ACHN (cell line): ENCODE measurements at places on chromosomes 11 and 22.

DNA sequence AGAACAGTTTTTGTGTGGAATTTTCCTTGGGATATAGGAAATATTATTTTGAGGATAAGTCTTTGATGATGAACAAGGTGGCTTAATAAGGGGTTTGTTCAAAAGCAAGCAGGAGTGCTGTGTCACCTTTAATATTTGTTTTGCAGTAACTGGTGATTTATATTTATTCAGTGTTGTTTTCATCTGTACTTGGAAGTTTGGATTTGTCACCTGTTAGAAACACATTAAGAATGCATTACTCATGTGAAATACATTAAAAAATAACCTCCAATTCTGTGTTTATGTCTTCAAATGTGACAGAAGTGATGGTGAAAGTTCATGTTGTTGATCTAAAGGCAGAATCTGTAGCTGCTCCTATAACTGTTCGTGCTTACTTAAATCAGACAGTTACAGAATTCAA lies 70.5 kb downstream of the DKK3 start:
- DNase-seq, result no peak

GRCh38 chr11:110329445-110329844 lies 33.0 kb upstream of the RDX start:
- no peak for DNase-seq

GRCh38 chr11:44725016-44725685 lies 1.6 kb upstream of the TSPAN18 start:
- DNase-seq, result no peak

- no peak for DNase-seq
These were observed 43.3 kb downstream of the MYEOV start for GRCh38 chr11:69337211-69337721.

DNA sequence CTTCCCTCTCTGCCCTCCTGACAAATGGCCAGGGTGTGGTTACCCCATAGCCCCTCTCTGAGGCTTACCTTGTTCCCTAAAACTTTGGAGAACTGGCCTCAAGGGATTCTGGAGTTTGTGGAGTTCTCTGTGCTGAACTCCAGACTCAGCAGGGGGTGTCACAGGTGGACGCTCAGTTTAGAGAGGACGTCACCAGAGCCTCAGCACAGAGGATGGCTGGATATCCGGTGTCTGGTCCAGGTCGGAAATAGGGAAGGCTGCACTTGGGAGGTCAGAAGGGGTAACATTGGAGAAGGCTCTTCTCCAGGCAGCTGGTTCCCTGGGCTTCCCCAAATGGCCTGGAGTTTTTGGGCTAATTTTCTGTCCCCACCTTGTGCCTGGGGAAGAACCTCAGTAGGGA lies 64.2 kb downstream of the ADAMTS15 start:
- no peak for DNase-seq

GRCh38 chr11:83662494-83662893 lies 376.3 kb upstream of the CCDC90B start:
- no peak for DNase-seq

- DNase-seq, result no peak
These were observed 126.8 kb upstream of the RAG2 start for GRCh38 chr11:36724742-36725385.

DNA sequence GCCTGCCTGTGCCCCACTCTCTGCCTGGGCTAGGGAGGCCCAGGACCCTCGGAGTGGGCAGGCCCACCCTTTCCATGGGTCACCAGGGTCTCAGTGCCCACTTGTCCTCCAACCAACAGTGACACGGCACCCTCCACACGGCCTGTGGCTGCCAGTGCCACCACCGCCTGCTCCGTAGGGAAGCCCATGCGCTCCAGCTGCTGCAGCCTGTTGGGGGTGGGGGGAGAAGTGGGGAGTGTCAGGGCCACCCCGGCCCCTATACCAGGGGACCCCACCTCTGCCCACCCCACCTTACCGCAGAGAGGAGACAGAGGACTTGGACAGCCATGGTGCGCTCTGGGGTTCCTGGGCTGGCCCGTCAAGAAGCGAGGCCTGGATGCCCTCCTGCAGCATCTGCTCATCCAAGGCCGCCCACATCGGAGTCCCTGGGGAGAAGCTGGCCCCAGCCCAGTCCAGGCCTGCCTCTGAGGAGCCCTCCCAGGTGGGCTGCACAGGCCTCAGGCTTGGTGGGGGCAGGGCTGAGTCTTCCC lies 7.7 kb downstream of the RHBDD3 start:
- no peak for DNase-seq

GRCh38 chr11:17475666-17476316 lies 854 bp downstream of the ABCC8 start:
- no peak for DNase-seq

GRCh38 chr11:75841739-75842138 lies 26.7 kb downstream of the UVRAG start:
- no peak for DNase-seq

DNA sequence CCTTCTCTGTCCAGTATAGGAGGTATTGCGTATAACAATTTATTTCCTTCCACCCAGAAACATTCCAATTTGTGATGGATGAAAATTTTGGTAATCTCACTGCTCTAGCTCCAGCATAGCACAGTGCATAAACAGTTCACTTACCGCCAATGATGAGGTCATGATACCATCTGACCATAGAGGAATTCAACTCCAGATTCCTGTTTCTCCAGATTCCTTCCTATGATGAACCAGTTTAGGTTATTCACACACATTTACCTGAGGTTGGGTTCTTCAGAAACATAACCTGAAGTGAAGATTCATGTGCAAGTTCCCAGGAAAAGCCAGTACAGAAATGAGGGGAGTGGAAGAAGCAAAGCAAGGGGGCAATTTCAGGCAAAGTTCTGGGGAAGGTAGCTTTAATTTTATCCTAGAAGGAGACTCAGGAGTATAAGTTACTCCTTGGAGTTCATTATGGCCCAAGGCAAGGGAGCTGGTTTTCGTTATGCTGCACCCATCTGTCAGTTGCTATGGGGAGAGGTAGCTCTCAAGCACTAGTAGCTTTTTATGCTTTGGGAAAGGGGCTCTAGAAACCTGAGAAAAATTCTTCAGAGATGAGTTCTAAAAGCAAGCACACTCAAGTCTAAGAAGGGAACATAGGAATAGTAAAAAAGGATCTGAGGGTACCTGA lies 121.6 kb downstream of the CASP12 start:
- DNase-seq, result no peak

DNA sequence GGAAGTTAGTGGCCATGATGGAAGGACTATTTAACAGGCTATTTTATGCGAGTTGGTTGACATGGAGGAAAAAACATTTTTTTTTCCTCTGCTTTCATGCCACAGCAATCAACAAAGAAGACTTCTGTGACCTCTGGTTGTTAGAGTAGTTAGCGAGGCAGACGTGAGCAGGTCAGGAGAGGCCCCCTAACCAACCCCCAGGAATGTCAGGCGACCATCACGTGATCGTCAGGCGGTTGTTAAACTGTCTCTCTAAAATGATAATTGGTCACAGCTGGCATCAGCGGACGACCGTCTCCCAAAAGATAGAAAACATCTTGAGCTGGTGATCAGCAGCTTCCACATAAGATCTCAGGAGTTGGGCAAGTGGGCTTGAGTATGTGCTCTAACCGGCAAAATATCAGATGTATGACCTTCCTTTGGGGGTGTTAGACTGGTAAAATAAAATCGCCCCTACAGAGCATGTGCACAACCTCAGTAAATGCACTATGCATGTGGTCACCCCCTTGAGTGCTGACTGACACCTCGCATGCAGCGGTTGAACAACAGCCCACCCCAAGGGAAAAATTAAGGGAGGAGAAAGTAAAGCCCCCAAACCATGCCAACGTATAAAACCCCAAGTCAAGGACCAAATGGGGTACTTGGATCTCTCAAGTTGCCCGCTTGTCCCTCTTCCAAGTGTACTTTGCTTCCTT lies 20.9 kb upstream of the NARS2 start:
- no peak for DNase-seq

DNA sequence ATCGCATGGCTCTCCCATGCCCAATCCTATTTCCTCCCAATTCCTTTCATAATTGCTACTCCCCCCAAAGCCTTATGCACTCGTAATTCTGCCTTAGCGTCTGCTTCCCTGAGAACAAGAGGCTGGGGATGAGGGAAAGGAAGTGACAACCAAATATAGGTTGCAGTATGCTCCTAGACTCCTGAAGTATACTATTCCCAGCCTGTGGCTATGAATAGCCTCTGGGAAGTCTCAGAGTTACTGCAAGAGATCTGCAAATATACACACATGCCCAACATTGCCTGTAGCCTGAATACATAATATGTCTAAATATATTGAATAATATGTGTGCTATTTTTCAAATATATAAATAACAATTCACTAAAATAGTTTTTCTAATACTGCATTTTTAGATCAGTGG lies 96.1 kb upstream of the CD44 start:
- DNase-seq, result no peak

DNA sequence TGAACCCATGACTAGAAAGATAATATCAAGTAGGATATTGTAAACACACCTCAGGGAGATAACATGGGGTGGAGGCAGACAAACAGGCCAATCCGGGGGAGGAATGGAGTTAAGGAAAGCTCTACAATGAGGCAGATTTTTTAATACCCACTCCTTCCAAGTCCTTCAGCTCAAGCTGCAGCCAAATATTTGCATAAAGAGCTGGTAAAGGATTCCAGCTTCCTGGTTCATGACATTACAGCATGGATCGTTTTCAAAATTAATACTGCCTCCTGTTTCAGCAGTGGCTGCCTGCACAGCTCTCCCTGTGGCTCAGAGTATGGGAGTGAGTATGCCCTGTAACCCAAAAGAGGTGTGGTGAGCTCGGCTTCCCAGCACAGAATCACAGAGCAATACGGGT lies 5.1 kb downstream of the POU2AF3 start:
- no peak for DNase-seq

DNA sequence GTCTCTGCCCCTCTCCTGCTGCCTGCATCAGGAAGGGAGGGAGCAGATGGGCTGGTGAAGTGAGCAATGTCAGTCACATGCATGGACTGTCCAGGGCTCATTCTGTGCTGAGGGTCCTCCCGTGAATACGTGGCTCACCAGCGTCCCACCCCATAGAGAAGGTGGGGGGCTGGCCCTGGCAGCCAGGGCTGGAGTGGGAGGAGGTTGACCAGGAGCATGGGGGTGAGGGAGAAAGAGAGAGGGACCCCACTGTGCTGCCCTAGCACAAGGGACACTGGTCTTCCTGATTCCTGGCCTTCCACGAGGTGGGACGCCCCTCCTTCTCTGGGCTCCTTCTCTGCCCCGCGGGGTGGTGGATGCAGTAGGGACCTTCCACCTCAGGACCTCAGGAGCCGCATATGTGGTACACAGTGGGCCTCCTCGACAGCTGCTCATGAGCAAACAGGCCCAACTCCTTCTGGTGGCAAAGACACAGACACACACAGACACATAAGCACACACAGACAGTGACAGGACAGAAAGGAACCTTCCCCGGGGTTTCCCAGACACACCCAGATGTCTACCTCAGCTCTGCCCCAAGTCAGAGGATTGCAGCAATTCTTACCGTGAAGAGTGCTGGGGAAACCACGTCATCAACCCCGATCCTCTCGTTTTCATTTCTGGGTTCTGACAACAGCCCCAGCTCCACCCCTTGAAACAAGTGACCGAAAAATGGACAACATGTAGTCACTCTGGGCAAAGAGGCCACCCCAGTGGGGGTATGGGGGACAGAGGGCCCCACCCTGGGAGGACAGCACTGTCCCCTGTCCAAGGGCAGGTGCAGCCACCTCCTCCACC lies 3.6 kb upstream of the APOBEC3A start:
- DNase-seq, result no peak

DNA sequence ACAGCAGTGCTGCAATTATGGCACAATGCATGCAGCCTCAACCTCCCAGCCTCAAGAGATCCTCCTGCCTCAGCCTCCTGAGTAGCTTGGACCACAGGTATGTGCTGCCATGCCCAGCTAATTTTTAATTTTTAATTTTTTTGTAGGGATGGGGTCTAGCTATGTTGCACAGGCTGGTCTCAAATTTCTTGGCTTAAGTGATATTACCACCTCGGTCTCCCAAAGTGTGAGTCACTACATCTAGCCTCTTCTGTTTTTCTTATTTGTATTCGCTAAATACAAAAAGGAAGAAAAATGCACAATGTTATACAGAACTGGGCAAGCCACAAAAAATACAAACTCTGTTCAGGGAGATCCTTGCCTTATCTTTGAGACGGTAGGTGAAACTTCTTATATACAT lies 62.1 kb downstream of the DDI1 start:
- no peak for DNase-seq

- no peak for DNase-seq
These were observed 84.3 kb downstream of the PANX1 start for GRCh38 chr11:94212898-94213297.

DNA sequence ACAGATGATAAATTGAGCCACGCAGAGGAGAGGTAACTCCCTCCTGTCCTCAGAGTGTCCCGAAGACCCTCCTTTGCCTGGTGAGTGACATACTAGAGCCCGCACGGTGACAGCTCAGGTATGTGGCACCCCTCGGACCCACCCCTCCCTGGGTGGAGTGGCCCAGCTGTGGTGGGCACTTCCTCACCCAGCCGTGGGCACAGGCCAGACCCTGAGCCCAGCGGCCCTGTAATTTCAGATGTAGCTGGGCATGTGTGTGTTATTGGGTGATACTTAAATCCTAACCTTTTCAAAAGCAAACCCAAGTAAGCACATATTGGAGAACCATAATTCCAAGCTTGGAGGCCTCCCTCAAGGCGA lies 93.2 kb downstream of the WNT7B start:
- no peak for DNase-seq

- DNase-seq, result peak; percentile 39
These were observed 134.3 kb downstream of the SNX19 start for GRCh38 chr11:130781931-130782330.

- DNase-seq, result no peak
These were observed 30.4 kb upstream of the CRTAM start for GRCh38 chr11:122807731-122808477.

DNA sequence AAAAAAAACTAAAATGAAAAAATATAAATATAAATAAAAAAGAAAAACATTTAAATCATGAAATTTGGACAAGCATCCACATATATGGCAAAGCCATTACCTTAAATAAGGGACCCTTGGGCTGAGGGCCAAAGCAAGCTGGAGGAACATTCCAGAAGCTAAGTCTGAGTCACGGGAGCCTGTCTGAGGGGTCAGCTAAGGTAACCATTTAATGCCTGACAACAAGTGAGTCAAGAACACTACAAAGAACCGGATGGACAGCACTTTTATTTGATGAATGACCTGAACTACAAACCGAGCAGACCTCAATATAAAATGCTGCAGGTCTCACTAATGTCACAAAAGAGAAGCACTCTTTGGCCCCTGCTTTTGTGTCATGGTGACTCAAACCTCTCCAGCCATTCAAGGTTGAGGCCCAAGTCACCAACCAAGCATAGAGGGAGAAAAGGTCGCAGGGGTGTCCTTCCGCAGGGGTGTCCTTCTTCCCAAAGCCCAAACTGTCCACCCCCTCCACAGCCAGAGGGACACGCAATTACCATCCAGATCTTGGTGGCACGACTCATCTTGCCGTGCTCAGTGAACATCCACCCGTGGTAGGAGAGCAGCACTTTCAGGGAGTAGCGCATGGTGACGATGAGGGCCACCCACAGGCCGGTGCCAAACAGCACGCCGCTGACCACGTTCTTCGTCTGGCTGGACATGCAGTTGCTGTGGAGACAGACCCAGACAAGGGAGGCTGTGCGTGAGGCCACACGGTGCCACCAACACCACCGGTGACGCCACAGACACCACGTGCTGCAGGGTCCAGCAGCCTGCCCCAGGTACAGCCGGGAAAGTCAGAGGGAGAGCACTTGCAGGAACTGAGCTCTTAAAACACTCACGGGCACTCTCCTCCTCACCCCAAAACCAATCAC lies 34.5 kb downstream of the CPT1A start:
- no peak for DNase-seq
